ENCODE measurements at places on chromosomes 4 and X.

DNA sequence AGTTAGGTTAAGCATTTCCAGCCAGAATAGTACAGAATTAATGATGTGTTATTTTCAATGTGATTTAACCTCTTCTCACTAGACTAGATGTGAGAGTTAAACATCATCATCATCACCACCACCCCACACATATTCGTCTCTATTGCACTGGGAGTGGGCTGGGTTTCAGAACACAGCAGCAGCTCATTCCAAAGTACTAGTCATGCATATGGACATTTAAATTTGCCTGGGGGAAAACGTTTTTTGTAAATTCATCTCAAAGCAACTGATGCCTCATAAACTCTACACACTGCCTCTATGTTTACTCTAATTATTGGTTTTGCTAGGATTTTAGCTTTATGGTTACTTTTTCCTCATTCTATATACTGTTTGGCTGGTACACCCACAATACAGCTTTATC is 509.1 kb downstream of the PPP4R3C start:
- no peak for DNase-seq

GRCh38 chr4:46954643-46955042 is 38.7 kb downstream of the GABRA4 start:
- DNase-seq: no peak

- DNase-seq: no peak
Measured at GRCh38 chr4:26407476-26407875, 82.8 kb downstream of the CCKAR start.

GRCh38 chr4:132526652-132527051 is 622.4 kb upstream of the PCDH10 start:
- DNase-seq: no peak

DNA sequence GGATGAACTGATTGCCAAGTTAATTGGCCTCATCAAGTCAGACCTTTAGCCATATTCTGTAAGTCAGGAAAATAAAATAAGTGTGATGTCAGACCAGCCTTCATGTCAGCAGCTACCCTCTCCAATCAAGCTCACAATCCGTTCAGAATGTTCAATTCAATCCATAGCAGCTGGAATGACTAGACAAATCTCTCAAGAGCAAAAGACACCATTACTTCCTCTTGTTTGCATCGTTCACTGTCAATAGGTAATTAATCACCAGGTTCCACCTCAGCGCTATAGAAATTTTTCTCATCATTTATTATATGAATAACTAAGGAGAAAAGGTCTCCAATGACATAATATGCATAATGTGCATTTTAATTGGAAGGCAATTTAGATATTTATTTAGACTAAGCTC is 321.0 kb upstream of the GRIA3 start:
- no peak for DNase-seq

- DNase-seq: no peak
Measured at GRCh38 chr4:159199826-159200225, 96.9 kb downstream of the RAPGEF2 start.

Measured in fibroblast of pulmonary artery (primary cell).